Stimulated activated CD4-positive, alpha-beta T cell treated with anti-CD3 and anti-CD28 coated beads, TNF-alpha, amount 100 ng/mL, for 24 hours (primary cell): ENCODE measurements at places on chromosomes 16 and 17.

- no peak for DNase-seq
These were observed 489.0 kb downstream of the NPIPA7 start for GRCh38 chr16:16867973-16868372.

- no peak for DNase-seq
These were observed 90.7 kb upstream of the TMEM97 start for GRCh38 chr17:28228109-28228840.

GRCh38 chr17:34305606-34306005 is 13.6 kb upstream of the CCL8 start:
- DNase-seq = no peak

DNA sequence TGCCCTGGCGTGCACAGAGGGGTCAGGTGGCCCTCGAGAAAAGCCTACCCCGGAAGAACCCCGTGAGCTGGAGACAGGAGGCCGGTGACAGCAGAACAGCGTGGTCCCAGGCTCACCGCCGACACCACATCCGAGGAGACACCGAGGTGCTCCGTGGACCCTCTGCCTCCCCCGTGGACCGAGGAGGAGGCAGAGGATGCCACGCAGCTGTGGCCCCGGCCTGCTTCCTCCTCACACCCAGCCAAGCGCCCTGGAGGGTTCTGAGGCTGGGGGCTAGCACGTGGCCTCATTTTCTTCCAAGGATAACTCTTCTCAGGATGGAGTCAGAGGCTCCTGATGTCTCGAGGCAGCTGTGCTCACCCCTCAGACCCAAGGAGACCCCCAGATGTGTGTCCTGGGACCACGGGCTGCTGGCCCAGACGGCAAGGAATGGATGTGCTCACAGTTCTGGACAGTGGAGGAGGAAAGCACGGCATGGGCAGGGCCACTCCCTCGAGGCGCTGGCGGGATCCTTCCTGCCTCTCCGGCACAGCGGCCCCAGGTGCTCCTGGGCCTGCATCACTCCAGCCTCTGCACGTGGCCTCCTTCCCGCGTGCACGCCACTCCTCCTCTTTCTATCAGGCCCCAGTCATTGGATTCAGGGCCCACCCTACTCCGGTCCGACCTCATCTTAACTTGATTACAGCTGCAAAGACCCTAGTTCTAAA is 4.4 kb upstream of the PVALEF start:
- DNase-seq = no peak

DNA sequence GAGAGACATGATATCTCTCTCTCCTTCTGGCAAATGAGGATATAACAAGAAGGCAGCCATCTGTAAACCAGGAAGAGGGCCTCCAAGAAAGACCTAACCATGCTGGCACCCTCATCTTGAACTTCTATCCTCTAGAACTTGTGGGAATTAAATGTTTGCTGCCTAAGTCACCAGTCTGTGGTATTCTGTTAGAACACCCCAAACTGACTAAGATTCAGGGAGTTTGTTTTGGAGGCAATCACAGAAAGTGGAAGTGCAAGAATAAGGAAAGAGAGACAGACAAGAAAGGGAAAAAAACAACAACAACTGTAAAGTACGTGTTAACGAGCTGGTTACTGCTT is 114.5 kb upstream of the GOT2 start:
- no peak for DNase-seq

DNA sequence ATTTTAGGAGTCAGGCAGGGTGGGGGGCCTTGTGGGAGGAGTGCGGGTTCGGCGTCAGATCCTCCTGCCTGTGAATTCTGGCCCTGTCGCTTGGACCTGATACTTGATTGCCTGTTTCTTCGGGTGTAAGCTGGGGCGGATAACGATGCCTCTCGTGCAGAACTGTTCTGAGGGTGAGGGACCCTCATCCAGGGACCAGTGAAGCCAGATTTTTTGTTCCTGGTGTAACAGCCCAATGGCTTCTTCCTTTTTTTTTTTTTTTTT is 1.3 kb downstream of the TBCD start:
- no peak for DNase-seq

DNA sequence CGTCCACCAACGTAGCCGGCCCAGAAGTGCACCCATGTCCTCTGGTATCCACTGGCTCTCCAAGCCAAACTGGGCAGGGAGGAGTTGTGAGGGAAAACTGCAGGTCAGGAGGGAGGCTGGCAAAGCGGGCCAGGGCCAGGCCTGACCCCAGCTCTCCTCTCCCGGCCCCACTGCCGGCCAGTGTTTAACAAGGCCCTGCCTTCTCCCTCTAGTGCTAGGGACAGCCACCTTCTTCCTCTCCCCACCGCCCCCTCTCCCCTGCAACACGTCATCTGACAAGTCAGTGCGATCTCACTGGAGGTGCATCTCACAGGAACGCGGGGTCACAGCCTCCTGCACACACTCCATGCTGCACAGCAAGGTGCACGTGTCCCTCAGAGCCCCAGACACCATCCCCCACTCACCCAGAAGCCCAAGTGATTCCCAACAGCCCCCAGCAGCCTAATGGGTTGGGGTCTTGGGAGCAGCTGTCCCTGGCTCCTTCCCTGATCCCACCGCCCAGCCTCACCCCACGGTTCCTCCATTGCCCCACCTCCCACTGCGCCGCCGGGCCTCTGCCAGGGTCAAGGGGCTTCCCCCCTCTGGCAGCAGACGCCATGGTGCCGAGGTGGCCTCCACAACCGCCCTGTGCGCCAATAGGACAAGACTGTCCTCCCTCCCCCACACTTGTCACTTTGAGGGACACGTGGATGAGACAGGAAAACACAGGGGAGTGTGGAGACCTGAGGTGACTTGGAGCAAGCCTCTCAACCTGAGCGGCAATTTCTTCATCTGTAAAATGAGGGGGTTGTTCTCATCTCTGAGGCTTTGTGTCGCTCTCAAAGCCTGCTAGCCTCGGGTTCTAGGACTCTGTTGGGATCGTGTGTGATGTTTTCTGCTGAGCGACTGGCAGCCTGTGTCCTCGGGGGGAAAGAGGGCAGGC is 1.1 kb upstream of the ACE start:
- DNase-seq = no peak

DNA sequence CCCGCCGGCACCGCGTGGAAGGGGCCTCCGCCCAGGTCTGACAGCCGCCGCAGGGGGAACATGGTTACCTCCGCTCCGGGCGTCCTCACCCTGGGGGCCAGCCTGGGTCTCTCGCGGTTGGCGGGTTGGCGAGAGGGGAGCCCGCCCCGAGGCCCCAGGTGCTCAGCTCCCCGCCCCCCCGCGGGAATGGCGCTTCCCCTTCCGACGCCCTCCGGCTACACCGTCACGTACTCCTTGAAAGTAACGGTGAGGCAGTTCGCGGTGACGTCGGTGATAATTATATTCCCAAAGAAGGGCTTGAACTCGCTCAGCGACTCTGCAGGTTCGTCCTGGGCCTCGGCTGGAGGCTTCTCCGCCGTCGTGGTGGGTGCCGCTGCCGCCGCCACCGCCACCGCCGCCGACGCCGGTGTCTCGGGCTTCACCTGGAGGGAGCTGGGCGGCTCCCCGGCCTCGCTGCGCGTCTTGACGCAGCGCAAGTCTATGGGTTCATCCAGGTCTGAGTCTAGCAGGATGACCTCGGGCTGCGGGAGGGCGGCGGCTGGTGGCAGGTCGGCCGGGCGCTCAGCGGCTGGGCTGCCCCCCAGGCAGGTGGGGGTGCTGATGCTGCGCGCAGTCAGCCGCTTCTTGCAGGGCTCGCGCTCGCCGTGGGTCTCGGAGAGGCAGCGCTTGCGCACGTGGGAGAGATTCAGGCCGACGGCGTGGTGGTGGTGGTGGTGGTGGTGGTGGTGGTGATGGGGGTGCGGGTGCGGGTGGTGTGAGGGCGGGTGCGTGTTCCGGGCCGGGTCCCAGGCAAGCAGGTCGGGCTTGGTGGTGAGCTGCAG is 5.3 kb downstream of the CBX4 start:
- no peak for DNase-seq

DNA sequence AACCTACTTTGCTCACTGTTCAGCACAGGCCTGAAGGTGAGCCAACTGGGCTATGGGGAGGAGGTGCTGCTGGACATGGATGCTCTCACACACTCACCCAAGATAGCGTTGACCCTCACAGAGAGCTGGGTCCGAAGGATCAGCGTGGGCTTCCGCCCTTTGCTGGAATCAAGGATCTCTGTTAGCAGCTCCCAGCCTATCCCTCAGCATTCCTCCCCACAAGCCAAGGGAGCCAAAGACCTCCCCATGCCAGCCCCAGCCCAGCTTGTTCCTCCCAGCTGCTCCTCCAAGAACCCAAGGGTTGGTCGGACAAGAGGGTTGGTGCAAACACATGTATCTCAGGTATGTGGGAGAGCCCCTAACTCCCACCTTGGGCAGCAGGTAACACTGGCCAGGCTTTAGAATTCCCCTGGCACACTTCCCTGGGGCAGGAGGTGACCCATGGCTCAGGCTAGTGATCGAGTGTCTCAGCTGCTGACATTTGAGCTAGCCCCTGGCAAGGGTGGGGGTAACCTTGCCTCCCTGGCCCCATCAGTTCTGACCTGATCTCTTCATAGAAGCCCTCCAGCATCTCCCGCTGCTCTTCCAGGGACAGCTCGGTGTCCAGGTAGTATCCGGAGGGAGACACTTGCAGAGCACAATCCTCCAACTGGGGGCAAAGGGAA is 8.3 kb downstream of the FHOD1 start:
- no peak for DNase-seq

DNA sequence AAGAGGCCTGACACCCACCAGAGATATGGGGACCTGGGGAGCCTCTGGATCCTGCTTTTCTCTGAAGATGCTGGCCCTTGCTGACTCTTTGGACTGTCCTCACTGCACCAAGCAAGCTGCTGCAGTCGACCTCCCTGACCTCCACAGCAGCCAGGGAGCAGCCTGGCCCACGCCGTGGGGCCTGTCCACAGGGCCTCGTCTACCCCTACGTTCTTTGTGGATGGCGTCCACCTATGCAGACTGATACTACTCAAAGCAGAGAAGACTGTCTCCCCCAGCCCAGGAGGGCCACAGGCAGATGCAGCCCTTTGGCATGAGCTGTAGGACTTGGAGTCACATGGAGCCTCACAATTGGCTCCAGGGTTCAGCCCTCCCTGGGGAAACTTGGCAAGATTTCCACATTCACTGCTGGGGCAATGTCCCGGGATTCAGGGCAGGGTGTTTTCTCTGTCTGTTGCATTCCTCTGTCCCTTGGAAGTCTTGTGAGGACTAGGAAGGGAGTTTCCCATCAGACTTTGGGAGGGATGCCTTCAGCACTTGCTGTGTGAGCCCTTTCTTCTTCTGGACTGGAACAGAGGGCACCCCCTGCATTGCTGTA is 152.2 kb downstream of the NTN1 start:
- no peak for DNase-seq

DNA sequence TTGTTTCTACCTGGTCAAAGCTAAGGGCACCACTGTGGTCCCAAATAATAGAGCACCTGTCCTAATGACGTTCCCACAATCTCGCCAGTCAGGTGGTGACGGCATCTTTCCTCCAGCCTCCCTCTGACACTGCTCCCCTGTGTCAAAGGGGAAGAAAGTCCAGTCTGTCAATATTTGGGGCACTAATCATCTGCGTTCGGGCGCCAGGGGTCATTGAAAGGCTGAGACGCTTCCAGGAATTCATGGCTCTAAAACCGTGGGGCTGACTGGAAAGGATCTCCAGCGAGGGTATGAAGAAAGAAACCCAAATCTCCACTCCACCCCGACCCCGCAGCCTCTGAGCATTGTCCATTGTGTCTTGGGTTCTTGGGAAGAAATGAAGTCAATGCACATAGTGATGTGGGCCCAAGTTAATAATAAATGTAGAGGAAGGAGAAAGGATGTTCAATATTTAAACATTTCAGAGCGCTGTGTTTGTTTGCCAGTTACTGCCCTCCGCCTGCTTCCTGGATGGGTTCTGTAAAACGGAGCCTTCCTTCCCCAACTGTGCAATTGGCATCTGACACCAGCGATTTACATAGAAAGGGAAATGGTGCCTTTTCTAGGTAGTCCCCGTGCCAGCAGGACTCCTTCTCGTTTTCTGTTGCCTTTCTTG is 103.2 kb downstream of the SOCS1 start:
- no peak for DNase-seq
